ENCODE measurements at places on chromosomes 11 and 22.

GRCh38 chr11:123195188-123196059, at the start of gene CLMP:
Gene CLMP, minus strand, starts transcription at chr11:123195248. Its CDS starts 308 bp downstream, at chr11:123194940.
- DNase-seq = no peak

GRCh38 chr11:97751405-97751804, 1269.3 kb upstream of the CNTN5 start:
- DNase-seq = no peak

DNA sequence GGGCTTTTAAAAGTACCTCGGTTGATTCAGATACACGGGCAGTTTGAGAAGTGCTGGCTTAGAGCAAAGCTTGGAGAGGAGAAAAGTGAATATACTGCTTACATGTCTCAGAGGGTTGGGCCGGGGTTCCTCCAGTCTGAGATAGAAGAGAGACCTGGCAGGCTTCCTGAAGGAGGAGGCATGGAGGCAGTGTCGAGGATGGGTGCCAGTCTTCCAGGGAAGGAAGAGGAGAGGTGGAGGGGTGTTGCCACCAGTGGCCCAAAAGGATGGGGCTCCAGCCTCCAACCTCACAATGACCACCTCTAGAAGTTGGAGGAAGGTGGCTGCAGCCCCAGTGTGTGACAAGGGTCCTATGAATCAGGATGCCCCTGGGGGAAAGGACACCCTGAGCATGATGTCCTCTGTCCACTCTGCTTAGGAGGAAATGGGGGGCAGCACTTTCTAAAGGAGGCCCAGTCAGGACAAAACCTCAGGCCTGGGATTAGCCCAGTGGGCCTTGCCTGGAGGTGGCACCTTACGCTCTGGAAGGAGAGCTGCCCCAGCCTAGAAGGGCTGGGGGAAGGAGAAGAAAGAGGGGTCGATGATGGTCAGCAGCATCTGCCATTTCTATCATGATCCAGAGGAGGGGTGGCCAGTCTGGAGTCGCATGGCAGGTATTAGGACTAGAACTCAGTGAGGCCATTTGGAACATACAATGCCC, 65.2 kb downstream of the CD82 start:
- no peak for DNase-seq

DNA sequence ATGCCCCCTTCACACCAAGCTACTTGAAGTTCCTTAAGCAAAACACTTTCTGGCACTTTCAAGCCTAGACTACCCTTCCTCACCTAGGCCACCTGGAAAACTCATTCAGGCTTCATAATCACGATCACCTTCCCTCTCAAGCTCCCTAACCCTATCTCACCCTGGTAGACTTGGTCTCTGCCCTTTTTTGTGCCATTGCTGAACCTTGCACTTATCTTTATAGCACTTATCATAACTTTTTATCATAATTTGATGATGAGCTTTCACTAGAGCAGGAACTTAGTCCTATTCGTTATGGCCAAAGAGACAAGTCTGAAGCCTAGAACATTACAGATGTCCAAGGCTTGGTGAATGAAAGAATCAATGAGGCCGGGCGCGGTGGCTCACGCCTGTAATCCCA, 5.5 kb downstream of the SLC35F2 start:
- DNase-seq = no peak

- DNase-seq = no peak
Observed at GRCh38 chr22:19134176-19134831, 3.2 kb downstream of the TSSK2 start.

DNA sequence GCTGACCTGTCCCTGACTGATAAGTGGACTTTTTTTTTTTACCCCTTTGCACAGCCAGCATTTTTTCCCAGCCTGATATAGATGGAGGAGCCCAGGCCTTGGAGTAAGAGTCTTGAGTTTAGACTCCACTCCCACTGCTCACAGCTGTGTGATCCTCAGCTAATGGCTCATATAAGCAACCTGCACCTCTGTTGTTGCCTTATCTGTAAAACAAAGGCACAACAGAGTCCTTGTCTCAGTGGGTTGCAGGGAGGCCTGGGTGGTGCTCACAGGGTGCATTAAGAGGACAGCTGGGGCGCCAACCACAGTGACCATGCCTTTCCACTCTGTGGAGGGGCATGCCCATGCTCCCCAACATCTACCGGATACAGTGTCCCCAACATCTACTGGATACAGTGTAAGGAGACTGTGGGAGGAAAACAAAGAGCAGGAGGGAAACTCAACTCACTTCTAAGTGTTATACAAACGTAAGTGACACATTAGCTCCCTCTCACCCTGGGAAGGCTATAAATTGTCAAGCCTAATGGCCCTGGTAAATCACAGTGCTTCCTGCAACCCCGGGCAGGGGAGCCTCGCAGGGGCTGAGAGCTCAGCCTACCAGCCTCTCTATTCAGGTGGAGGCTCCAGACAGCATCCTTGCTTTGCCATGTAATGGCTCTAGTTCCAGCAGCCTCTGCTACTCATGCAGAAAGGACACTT, 109.5 kb downstream of the TENM4 start:
- no peak for DNase-seq

DNA sequence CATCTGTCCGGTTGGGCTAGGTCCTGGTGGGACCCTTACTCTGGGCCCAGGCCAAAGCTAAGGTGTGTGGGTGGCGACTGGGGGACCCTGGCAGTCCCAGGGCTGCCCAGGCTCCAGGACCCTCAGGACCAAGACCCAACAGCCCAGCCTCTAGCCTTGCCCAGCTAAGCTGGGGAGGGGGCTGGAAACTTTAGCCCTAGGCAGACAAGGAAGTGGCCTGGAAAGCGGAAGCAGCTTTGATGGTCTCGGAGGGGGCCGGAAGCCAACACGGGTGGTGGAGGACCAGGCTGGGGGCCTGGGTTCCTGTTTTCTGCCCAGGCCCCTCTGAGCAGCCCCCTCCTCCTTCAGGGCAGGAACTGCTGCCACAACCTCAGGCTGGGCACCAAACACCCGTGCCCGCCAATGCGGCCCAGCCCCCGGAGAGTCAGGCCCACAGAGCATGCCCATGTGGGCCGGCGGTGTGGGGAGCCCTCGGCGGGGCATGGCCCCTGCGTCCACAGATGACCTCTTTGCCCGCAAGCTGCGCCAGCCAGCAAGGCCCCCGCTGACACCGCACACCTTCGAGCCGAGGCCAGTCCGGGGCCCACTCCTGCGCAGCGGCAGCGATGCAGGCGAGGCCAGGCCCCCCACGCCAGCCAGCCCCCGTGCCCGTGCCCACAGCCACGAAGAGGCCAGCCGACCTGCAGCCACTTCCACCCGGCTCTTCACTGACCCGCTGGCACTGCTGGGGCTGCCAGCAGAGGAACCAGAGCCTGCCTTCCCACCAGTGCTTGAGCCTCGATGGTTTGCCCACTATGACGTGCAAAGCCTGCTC, 2.8 kb downstream of the SIPA1 start:
- no peak for DNase-seq

- DNase-seq = no peak
Observed at GRCh38 chr22:47401976-47402770, 639.7 kb downstream of the TBC1D22A start.

DNA sequence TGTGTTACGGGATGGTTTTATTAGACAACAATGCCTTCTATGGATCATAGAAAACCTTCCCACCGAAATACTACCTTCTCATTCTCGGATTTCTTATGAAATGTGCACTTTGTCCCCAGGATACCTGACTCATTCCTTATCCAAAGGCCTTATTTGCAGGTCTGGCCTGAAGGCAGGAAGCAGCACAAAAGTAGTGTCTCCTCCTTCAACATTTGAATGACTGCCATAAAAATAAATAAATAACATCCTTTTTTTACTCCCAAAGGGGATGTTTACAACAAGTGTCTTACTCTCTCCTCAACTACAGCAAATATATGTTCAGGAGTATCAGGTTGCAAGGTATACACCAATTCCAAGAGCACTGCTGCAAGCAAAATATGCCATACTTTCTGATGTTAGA, 41.6 kb upstream of the PAK1 start:
- no peak for DNase-seq

DNA sequence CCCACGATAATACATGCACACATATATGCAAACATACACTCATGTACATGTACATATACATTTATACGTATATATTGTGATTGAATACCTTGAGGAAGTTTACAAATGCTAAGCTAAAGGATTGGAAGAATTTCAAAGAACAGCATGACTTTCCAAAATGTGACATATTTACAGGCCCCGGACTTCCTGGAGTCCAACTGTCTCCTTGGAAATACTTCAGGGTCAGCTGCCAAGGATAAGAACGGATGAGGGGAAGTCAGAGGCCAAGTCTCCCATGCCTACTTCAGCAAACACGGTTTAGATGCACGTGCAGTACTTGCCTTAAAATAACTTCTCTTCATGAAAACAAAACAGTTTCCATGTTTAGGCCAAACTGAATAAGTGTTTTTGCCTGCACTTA, 213.6 kb downstream of the DYNC2H1 start:
- no peak for DNase-seq

DNA sequence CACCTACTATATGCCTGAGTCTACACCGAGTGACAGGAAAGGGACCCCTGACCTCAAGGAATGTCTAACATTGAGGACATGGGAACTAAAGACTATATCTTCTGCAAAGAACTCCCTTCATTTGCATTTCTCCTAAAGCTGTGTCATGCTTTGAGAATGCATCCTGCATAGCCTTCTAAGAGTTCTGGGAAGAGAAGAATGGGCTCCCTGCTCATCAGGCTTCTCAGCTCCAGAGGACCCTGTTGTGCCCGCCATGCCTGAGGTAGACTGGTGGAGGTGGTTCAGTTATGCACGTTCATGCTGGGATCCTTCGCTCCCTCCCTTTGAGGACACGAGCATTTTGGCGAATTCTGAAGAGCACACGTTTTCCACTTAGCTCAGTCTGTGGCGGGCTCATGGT, 63.3 kb downstream of the GRIK4 start:
- DNase-seq = no peak

DNA sequence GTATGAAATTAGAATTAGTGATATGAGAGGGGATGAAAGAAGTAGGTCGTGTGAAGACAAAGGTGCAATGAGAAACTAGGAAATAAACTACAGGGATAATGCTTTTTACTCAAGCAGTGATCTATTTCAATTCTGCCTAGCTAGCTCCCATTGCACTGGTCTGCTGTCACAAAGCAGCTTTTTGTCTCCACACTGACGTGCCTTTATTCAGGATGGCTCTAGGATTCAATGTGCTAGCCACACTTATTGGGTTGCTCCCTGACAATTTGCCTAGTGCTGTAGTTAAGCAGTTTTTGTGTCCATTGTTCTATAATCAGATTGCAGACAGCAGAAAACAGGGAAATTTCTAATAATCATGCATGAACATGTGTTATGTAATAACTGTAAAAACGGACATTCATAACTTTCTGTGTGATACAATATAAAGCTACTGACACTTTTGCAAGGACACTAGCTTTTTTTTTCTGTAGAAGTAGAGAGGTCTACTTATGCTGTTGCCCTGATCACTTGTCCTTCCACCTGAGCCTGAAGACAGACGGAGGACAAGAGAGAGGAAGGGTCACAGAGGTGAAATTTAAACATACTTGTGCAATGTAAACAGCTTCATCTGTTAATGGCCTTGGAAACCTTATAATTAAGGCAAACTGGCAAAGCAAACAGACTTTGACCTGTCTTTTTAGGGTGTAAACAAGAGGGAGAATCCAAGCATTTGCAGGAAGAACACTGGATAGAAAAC, 269.6 kb downstream of the LRRC4C start:
- DNase-seq = no peak

- no peak for DNase-seq
Observed at GRCh38 chr11:45388472-45388871, 102.3 kb upstream of the SYT13 start.

GRCh38 chr11:1297011-1297575, 12.3 kb downstream of the TOLLIP start:
- DNase-seq = no peak

GRCh38 chr11:846496-847098, 3.9 kb downstream of the TSPAN4 start:
- DNase-seq = no peak

GRCh38 chr22:28607795-28608194, 71.8 kb downstream of the TTC28 start:
- no peak for DNase-seq

DNA sequence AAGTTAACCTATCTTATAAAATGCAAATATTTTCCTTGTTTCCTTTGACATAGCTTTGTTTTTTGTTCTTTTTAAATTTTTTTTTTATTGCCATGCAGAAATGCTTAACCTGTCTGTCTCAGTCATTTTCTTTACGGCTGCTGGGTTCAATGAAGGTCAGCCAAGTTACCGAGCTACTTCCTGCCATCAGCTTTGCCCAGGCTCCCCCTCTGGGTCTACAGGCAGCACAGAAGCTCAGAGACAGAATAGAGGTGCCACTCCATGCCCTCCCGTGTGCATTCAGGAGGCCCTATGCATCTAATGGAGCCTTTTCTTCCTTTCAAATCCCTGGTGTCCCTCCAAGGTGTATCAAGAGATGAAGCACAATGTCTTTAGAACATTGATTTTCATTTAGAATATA, 411.0 kb upstream of the NARS2 start:
- no peak for DNase-seq

- DNase-seq = no peak
Observed at GRCh38 chr22:44609400-44609988, 92.5 kb upstream of the PRR5 start.

GRCh38 chr11:41134971-41135370, 324.5 kb downstream of the LRRC4C start:
- DNase-seq = no peak

- DNase-seq = no peak
Observed at GRCh38 chr11:122320671-122321070, 204.7 kb upstream of the BLID start.

Measured in stimulated activated CD4-positive, alpha-beta T cell treated with anti-CD3 and anti-CD28 coated beads, Interleukin-4, amount 100 ng/mL, for 4 hours (primary cell).